Activated CD4-positive, alpha-beta memory T cell treated with anti-CD3 and anti-CD28 coated beads for 36 hours (primary cell): ENCODE measurements at places on chromosomes 3 and 15. TPM values are rescaled to one million over a fixed set of nuclear protein-coding genes. Genes with fewer than 3 reads are reported as not detected.

GRCh38 chr3:72398781-72399180, 449.5 kb downstream of the SHQ1 start:
- peaks cover 73% of the 10 kb centered on the region for H3K4me1 ChIP-seq
- no peak overlapping the region for H3K27ac ChIP-seq
- peaks cover 5% of the 10 kb centered on the region for H3K36me3 ChIP-seq
- no peaks in the 10 kb centered on the region for H3K27me3 ChIP-seq
- no peak overlapping the region for H3K4me3 ChIP-seq

GRCh38 chr3:4052706-4053105, 250.5 kb upstream of the SETMAR start:
- no peak overlapping the region for H3K4me3 ChIP-seq
- H3K27me3 ChIP-seq = no peaks in the 10 kb centered on the region
- no peaks in the 10 kb centered on the region for H3K4me1 ChIP-seq
- H3K36me3 ChIP-seq = no peaks in the 10 kb centered on the region

DNA sequence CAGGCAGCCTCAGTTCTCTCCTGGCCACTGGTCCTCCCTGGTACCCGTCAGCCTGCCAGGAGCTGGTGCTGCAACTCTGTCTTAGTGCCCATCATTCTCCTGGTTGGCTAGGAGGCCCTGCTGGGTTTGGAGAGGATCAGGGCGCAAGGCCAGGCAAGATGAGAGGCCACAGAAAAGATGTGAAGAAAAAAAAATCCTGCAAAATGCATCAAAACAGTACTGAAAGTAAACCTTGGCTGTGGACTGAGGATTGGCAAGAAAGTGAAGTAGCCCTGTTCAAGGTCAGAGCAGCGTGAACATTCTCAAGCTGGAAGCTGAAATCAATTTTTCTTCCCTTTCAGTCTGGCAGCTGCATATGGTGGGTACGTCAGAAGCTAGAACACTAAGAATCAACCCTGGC, 74.2 kb downstream of the GTF2E1 start:
- H3K27ac ChIP-seq = no peak overlapping the region
- H3K4me1 ChIP-seq = no peaks in the 10 kb centered on the region
- peaks cover 11% of the 10 kb centered on the region for H3K27me3 ChIP-seq
- no peak overlapping the region for H3K4me3 ChIP-seq
- DNase-seq = no peak

DNA sequence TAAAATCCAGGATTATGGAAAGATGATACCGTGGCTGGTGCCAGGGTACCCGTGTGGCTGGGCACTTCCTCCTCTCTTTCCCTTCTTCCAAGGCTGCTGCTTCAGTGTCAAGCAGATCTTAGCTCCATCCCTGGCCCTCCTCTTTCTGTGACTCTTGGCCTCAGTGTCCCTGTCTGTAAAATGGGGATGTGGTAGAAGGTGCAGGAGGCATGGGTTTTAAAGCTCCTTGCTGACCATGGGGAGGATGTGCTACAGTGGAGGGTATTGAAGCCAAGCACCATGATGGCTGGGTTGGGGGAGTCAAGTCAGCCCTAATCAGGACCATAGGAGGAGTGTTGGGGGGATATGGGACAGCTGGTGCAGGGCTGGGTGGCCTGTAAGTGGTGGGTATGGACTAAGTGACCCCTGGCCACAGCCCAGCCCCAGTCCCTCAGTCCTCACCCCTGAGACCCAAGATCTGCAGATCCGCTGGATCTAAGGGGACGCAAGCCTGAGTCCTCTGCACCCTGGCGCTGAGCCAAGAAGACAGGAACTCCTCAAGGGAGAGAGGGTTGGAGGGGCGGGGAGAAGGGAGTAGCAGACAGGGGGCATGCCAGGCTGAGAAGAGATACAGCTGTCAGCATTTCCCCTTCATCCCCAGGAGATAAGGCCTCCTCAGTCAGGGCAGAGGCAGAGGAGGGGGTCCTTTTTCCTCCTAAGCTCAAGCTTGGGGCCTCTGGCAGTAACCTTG, 12.0 kb downstream of the PTH1R start:
- H3K27ac ChIP-seq = no peak overlapping the region
- peaks cover 2% of the 10 kb centered on the region for H3K4me1 ChIP-seq
- H3K36me3 ChIP-seq = no peaks in the 10 kb centered on the region
- no peak overlapping the region for H3K4me3 ChIP-seq

DNA sequence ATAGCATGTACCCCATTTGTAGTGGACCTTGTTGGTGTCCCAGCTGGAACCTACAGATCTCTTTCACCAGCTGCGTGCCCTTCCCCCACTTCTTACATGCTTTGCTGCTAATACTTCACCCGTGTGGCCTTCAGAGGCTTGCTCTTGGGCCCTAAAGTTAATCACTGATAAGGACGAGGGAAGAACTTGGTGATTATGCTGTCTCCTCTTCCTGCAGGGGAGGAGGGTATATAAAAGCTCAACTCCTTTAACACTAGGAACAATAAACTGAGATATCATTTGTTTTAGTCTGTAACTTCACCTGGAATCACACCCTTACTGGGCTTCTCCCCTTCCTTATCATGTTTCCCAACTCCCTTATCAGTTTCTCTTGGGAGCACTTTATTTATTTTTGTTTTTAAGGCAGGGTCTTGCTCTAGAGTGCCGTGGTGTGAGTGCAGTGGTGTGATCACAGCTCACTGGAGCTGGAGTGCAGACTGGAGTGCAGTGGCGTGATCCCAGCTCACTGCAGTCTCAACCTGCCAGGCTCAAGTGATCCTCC, 43.2 kb upstream of the PIK3R4 start:
- no peaks in the 10 kb centered on the region for H3K4me1 ChIP-seq
- H3K4me3 ChIP-seq = no peak overlapping the region
- H3K27ac ChIP-seq = no peak overlapping the region
- peaks cover 12% of the 10 kb centered on the region for H3K27me3 ChIP-seq
- H3K36me3 ChIP-seq = no peaks in the 10 kb centered on the region

- no peaks in the 10 kb centered on the region for H3K36me3 ChIP-seq
- no peak overlapping the region for H3K27ac ChIP-seq
- no peaks in the 10 kb centered on the region for H3K4me1 ChIP-seq
These were observed 17.3 kb downstream of the FGD5 start for GRCh38 chr3:14836049-14836468.

- H3K27me3 ChIP-seq = no peaks in the 10 kb centered on the region
- no peak overlapping the region for H3K27ac ChIP-seq
- H3K4me1 ChIP-seq = peaks cover 57% of the 10 kb centered on the region
- peaks cover 13% of the 10 kb centered on the region for H3K36me3 ChIP-seq
These were observed 36.9 kb downstream of the RAB8B start for GRCh38 chr15:63226155-63226883.

DNA sequence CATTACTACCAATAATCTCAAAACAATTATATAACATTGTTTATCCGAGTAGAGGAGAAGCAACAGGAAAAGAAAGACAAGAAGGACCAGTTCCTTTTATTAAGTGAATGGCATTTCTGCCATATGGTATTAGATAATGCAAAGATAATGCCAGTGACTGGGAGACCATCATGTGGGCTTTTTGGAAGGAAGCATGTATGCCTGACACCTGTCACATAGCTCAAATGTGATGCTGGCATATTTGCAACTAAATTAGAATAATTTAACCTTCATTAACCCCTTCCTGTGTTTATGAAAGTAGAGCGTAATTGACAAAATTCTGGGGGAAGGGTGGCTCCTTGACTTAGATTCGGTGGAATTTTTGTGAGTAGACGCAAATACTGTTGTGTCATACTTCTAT, 733.0 kb downstream of the TUSC7 start:
- H3K36me3 ChIP-seq = no peaks in the 10 kb centered on the region
- H3K4me1 ChIP-seq = no peaks in the 10 kb centered on the region
- no peak overlapping the region for H3K27ac ChIP-seq
- no peaks in the 10 kb centered on the region for H3K27me3 ChIP-seq
- DNase-seq = no peak

DNA sequence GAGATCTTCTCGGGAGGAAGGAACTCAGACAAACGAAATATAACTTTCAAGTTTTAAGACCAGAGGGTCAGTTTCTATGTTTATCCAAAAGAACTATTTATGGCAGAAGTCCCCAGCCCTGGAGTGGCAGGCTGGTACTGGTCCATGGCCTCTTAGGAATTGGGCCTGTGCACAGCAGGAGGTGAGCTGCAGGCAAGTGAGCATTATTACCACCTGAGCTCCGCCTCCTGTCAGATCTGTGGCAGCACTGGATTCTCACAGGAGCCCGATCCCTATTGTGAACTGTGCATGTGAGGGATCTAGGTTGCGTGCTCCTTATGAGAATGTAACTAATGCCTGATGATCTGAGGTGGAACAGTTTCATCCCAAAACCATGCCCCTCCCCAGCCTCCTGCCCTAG, 14.3 kb upstream of the HPS3 start:
- no peaks in the 10 kb centered on the region for H3K36me3 ChIP-seq
- no peak for DNase-seq
- H3K27ac ChIP-seq = no peak overlapping the region
- no peaks in the 10 kb centered on the region for H3K27me3 ChIP-seq
- H3K4me1 ChIP-seq = no peaks in the 10 kb centered on the region

DNA sequence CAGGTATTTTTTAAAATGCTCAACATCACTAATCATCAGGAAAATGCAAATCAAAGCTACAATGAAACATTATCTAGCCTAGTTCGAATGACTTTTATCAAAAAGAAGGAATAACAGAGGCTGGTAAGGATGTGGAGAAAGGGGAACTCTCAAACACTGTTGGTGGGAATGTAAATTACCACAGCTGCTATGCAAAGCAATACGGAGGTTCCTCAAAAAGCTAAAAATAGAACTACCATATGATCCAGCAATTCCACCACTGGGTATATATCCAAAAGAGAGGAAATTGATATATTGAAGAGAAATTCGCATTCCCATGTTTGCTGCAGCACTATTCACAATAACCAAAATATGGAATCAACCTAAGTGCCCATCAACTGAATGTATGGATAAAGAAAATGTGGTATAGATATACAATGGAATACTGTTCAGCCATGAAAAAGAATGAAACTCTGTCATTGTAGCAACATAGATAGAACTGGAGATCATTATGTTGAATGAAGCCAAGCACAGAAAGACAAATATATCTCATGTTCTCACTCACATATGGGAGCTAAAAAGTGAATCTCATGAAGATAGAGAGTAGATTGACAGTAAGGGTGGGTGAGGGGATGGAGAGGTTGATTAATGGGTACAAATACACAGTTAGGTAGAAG, 19.7 kb upstream of the CLN6 start:
- no peak overlapping the region for H3K27ac ChIP-seq
- no peaks in the 10 kb centered on the region for H3K4me1 ChIP-seq
- no peak for DNase-seq
- H3K27me3 ChIP-seq = peaks cover 5% of the 10 kb centered on the region

- no peak overlapping the region for H3K27ac ChIP-seq
- peak; percentile 71 for DNase-seq
- H3K27me3 ChIP-seq = no peaks in the 10 kb centered on the region
- no peaks in the 10 kb centered on the region for H3K36me3 ChIP-seq
These were observed 21.2 kb downstream of the GCSAM start for GRCh38 chr3:112111785-112112402.

DNA sequence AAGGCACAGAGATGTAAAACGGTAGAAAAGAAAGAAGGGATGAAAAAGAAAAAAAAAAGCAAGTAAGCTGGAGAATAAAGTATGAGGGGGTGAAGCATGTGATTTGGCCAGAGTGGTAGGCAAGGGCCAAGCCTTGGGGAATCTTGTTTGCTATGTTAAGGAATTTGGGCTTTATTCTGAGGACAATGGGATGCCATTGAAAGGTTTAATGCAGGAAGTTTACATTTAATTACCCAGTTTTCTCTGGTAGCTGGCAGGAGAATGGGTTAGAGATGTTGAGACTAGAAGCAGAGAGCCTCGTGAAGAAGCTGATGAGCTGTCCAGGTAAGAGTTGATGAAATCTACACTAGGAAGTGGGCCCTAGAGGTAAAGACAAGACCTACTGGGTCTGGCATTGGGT, 455.9 kb downstream of the PDCD6IP start:
- H3K27ac ChIP-seq = no peak overlapping the region
- H3K4me3 ChIP-seq = no peak overlapping the region
- DNase-seq = no peak
- peaks cover 4% of the 10 kb centered on the region for H3K27me3 ChIP-seq
- no peaks in the 10 kb centered on the region for H3K36me3 ChIP-seq
- no peaks in the 10 kb centered on the region for H3K4me1 ChIP-seq

DNA sequence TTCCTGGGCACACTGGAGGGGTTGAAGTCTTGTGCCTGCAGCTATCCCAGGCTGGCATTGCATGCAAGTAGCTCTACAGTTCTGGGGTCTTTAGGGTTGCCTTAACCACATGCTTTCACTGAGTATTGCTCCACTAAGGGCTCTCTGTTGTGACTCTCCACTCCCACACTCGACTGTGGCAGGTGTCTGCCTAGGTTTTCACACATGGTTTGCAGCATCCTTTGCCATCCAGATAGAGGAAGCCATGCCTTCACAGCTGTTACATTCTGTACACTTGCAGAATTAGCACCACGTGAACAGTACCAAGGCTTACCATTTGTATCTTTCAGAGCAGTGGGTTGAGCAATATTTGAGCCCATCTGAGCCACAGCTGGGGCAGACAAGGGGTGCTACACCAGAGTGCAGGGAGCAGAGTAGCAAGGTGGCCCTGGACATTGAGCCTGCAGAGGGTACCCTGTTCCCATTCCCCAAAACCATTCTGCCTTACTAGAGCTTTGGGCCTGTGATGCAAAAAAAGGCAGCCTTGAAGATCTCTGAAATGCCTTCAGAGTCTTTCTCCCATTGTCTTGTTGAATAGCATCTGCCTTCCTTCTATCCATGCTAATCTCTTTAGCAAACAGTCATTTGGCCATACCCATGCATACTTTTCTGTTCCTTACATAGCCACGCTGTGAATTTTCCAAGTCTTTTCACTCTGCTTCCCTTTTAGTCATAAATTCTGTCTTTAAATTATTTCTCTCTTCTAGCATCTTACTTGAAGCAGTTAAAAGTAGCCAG, 95.2 kb upstream of the PLCL2 start:
- no peak overlapping the region for H3K4me3 ChIP-seq
- H3K4me1 ChIP-seq = peaks cover 21% of the 10 kb centered on the region
- peaks cover 6% of the 10 kb centered on the region for H3K27me3 ChIP-seq

Gene SH2D7
- not detected for total RNA-seq

Gene ARNT2
- total RNA-seq = 0.38 TPM

Gene LMLN
- 3.8 TPM for total RNA-seq

Gene CSTA
- total RNA-seq = not detected

Gene CPLX3
- total RNA-seq = not detected
